Prostate gland (tissue), 2 donors: ENCODE measurements at places on chromosomes 3 and 15. TPM values are rescaled to one million over a fixed set of nuclear protein-coding genes. Genes with fewer than 3 reads are reported as not detected.

The ANKUB1 gene
- not detected for total RNA-seq

The IL5RA gene
- total RNA-seq, result 1.5 TPM

GRCh38 chr3:25911525-25912295 is 121.8 kb downstream of the OXSM start:
- DNase-seq, result no peak
- H3K4me3 ChIP-seq, result no peak overlapping the region

DNA sequence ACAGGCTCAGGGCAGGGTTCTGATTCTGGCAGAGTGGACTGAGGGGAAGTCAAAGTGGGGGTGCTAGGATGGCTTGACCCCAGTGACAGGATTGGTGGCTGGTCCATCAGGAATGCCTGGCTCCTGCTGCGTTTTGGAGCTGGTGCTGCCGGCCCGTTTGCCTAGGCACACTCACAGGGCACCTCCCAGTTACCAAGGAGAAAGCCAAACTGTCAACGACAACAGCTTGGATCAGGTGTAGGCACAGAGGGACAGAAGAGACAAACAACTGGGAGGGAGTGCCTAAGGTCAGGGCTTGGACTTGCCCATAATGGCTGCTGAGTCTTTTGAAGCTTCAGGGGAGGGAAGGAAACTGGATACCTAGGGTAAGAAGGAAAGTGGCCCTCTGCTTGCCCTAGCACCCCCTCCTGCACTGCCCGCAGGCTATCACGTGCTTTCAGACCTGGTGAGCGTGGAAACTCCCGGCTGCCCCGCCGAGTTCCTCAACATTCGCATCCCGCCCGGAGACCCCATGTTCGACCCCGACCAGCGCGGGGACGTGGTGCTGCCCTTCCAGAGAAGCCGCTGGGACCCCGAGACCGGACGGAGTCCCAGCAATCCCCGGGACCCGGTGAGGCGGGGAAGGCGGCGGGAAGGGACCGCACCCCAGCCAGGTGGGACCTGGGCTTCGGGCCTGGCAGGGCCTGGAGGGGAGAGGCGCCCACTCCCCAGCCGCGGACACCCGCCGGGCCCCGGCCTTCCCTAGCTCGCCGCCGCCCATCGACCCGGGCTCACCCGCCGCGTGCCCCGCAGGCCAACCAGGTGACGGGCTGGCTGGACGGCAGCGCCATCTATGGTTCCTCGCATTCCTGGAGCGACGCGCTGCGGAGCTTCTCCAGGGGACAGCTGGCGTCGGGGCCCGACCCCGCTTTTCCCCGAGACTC is 5.1 kb downstream of the DUOX1 start:
- no peaks in the 10 kb centered on the region for H3K36me3 ChIP-seq
- H3K27me3 ChIP-seq, result no peaks in the 10 kb centered on the region
- DNase-seq, result no peak
- no peaks in the 10 kb centered on the region for H3K4me1 ChIP-seq
- H3K4me3 ChIP-seq, result no peak overlapping the region

DNA sequence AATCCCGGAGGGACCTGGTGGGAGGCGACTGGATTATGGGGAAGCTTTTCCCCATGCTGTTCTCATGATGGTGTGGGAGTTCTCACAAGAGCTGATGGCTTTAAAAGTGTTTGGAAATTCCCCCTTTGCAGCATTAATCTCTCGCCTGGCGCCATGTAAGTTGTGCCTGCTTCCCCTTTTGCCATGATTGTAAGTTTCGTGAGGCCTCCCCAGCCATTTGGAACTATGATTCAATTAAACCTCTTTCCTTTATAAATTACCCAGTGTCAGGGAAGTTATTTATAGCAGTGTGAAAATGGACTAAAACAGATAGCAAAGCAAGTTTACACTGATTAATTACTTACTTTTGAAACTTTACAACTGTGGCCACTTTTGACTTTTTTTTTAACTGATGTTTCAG is 10.6 kb upstream of the U2SURP start:
- H3K36me3 ChIP-seq, result no peaks in the 10 kb centered on the region
- no peak overlapping the region for H3K4me3 ChIP-seq
- H3K4me1 ChIP-seq, result no peaks in the 10 kb centered on the region
- H3K27me3 ChIP-seq, result no peaks in the 10 kb centered on the region

DNA sequence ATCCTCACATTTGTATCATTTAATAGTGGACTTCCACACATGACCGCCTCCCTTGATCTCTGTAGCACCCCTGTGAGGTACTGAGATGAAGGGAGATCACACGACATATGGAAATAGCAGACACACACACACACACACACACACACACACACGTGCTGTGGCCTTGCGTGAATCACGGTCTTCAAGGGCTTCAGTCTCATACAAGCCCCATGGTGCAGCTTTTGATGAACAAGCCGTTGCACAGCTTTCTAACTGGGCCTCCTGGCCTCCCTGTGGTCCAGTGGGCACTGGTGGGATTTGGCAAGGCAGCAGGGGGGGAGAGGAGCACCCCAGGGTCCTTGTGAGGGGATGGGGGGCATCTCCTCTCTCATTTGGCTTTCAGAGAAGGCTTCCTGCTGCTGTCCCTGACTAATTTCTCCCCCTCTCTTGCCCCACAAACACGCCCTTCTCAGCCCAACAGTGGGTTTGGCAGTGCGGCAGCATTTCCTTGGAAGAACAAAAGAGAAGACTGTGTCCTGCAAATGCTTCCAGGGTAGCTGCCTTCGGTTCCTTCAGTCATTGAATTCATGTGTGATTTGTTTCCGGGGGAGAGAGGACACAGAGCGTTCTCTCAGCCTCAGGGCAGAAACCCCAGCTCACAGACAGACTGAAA is 98.7 kb downstream of the SMAD6 start:
- no peaks in the 10 kb centered on the region for H3K36me3 ChIP-seq
- no peak overlapping the region for H3K27ac ChIP-seq
- no peaks in the 10 kb centered on the region for H3K27me3 ChIP-seq
- no peak overlapping the region for H3K4me3 ChIP-seq
- no peak for DNase-seq
- H3K4me1 ChIP-seq, result peaks cover 13% of the 10 kb centered on the region

GRCh38 chr15:37425541-37425940 is 325.2 kb upstream of the MEIS2 start:
- DNase-seq, result no peak
- H3K27ac ChIP-seq, result no peak overlapping the region
- H3K27me3 ChIP-seq, result no peaks in the 10 kb centered on the region

DNA sequence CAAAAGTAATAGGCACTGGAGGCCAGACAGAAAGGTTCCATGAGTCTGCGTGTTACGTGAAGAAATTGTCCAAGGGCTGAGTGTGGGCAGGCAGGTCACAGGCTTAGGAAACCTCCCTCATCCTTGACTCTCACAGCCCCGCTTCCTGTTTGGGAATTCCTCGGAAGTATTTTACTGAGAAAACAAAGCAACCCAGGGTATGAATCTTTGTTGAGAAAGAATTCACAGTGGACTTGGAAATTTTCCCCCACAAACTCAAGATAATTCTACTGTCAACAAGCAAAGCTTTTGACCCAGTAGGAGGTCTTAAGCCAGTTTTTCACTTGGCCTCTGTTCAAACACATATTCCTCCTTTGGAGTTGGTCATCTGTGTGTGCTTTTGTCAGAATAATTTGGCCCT is 377.1 kb upstream of the TPM1 start:
- no peak for DNase-seq
- H3K4me3 ChIP-seq, result no peak overlapping the region
- H3K4me1 ChIP-seq, result no peaks in the 10 kb centered on the region
- no peaks in the 10 kb centered on the region for H3K27me3 ChIP-seq
- no peak overlapping the region for H3K27ac ChIP-seq

GRCh38 chr3:174776636-174777035 is 82.5 kb upstream of the NAALADL2 start:
- DNase-seq, result no peak
- H3K36me3 ChIP-seq, result no peaks in the 10 kb centered on the region
- H3K27ac ChIP-seq, result no peak overlapping the region
- H3K4me3 ChIP-seq, result no peak overlapping the region

DNA sequence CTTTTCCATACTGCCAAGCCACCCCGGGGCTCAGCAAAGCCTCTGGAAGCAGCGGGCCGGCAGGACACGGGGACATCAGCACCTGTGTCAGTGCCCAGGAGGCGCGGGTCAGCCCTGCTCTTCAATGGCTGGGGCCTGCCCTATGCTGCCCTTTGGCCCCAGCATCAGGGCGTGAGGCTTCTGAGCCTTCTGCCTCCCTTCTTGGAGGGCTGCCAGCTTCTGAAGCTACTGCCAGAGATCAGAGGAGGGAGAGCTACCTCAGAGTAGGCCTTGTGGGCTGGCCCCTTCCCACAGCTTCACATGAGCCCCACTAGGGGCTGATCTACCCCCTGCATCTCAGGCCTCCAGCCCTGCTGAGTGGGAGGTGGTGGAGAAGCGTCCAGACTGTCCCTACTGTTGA is 13.0 kb upstream of the TMEM115 start:
- no peak for DNase-seq
- no peaks in the 10 kb centered on the region for H3K36me3 ChIP-seq
- H3K27me3 ChIP-seq, result no peaks in the 10 kb centered on the region
- no peak overlapping the region for H3K4me3 ChIP-seq
